ENCODE measurements at places on chromosomes 1 and 21.
A peak's percentile ranks its signal among the peaks of the same experiment; 100 is the strongest.

- no peak for DNase-seq
Measured at GRCh38 chr1:87186346-87186745, 142.3 kb upstream of the LMO4 start.

DNA sequence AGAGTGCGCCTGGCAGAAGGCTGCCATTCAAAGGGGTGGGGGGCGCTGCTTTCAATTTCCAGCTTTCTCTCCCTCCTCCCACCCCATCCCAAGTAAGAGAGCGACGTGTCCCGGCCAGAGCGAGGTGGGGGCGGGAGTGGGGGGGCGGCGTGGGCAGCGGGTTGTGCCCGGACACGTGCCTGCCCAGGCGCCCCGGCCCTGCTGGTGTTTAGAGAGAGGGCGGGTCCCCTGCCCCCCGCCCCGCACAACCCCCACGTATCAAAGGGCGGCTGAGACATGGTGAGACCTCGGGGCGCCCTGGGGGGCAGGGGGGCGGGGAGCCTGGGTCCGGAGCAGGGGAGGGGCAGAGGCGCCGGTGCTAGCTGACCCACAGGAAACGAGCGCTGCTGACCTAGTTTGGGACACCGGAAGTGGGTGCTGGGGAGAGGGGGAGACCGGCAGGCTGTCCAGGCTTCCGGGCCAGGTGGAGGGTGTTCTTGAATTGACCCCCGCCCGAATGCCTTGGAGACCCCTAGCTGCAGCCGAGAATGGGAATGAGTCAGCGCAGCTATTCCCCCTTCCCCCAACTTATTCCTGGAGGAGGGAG lies 1.3 kb downstream of the ZBTB7B start:
- no peak for DNase-seq

DNA sequence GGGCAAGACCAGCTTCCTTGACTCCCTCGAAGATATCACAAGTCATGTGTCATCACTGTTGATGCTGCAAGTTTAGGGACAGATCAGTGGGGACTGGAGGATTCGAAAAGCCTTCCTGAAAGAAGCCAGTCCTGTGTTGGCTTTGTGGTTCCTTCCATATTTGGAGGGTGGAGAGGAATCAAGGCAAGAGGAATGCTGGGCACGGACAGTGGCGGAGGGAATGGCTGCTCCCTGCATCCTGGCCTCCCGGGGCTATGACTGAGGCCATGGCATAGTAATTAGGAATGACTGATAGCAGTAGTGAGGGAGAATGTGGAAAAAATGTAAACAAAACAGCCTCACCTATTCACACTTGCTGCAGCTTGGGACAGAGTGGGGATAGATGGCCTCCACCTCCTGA lies 36.4 kb downstream of the VANGL1 start:
- DNase-seq, result no peak

GRCh38 chr1:2312515-2313301 lies 78.6 kb downstream of the MORN1 start:
- DNase-seq, result no peak

DNA sequence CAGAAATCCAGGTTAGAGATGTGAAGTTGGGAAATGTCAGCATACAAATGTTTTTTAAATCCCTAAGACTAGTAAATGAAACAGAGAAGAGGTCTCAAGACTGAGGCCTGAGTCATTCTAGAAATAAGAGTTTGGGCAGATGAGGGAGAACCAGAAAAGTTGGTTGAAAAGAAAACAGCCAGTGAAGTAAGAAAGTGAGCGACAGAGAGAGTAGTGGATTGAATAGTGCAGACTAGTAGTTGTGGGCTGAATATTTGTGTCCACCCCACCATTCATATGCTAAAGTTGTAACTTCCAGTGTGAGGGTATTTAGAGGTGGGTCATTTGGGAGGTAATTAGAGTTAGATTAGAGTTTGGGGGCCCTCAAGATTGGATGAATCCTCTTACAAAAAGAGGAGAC lies 889.2 kb downstream of the TTLL7 start:
- DNase-seq, result no peak

DNA sequence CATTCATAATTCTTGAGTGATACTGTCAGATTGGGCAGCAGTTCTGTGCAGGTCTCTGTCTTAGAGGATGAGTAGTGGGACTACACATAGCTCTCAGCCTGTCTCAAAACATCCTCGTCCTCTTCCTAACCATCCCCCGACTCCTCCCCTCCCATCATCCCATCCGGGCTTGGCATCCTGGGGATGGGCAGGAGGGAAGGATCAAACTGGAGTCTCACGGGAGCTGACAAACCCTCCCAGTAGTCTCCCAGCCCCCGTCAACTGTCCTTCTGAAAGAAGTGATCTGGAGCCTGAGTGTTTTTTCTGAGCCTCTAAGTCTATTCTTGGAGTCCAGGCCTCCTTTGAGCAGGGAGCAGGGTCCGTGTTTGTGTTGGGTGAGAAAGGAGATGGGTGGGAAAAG lies 102.0 kb downstream of the PAX7 start:
- no peak for DNase-seq

- no peak for DNase-seq
Measured at GRCh38 chr21:46151261-46151988, 4.0 kb downstream of the FTCD start.

DNA sequence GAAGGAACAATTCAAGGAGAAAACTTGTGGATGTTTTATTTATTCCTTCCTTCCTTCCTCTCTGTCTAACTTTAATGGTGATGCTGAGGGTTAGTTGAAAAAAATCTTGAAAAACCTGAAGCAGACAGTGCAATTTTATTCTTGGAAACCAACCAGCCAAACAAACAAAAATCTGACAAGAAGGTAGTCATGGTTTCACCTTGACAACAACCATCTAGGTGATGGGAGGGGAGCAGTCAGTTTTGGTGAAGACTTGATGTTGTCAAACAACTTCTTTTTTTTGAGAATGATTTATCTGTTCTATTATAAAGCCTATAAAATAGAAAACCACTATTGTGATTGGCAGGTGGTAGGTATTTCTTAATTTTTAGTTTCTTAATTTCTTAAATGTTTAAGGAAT lies 92.4 kb upstream of the GPR88 start:
- DNase-seq, result no peak

GRCh38 chr1:145983960-145984830 lies 12.2 kb downstream of the TXNIP start:
- DNase-seq, result no peak

- DNase-seq, result no peak
Measured at GRCh38 chr1:156957634-156958033, 37.2 kb downstream of the LRRC71 start.

- no peak for DNase-seq
Measured at GRCh38 chr21:27265949-27266348, 299.1 kb upstream of the ADAMTS5 start.

DNA sequence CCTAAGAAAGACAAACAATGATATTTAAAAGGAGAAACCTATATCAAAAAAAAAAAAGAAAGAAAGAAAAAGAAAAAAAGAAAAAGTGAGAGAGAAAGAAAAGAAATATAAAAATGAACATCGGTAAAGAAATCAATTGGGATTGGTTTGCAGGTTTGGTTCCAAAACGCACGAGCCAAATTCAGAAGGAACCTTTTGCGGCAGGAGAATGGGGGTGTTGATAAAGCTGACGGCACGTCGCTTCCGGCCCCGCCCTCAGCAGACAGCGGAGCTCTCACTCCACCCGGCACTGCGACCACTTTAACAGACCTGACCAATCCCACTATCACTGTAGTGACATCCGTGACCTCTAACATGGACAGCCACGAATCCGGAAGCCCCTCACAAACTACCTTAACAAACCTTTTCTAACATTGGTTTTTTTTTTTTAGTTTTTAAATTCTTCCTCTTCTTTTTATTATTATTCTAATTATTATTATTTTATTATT lies 11.7 kb downstream of the LHX9 start:
- DNase-seq, result no peak

DNA sequence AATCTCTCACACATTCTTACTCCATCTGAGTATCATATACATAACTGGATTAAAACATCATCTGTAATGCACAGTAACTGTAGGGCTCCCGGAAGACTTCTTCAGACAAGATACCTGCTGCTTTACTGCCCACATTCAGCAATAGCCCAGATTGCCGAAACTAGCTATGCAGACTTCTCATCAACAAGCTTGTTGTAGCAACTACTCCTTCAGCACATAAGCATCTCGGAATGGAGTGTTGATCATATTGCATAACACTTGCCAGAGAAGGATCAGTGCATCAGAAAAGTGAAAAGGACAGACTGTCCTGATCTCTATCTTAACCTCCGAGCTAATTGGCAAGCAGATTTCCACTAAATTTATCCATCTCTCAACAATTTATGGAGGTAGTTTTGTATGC lies 354.6 kb upstream of the C1orf87 start:
- DNase-seq, result no peak

DNA sequence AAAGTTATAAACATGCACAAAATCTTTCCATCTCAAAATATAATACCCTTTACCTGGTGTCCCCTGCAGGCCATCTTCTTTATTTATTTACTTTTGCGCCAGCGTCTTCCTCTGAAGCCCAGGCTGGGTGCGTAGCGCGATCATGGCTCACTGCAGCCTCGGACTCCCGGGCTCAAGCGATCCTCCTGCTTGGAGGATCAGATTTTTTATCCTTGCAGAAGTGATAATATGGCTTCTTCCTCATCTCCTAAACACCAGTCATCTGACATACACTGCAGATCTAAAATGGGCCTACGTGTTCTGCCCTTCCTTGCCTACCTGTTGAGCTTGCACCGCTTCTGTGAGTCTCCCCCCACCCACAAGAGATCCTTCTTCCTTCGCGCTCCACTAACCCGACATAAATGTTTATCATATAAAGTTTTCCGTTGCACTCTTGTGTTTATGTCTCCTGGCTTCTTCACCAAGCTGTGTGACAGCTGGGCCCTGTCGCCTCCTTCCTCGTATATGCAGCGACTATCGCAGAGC lies 506 bp upstream of the SRP9 start:
- DNase-seq, result no peak

- DNase-seq, result no peak
Measured at GRCh38 chr1:95076034-95076433, 3.3 kb upstream of the ALG14 start.

- no peak for DNase-seq
Measured at GRCh38 chr1:247459507-247459906, 1.6 kb upstream of the OR2B11 start.

GRCh38 chr21:16159213-16159970 lies 429.6 kb downstream of the USP25 start:
- no peak for DNase-seq

GRCh38 chr1:2984399-2985061 lies 36.7 kb upstream of the ACTRT2 start:
- DNase-seq, result no peak

GRCh38 chr1:18542351-18542750 lies 61.6 kb downstream of the KLHDC7A start:
- no peak for DNase-seq

- DNase-seq, result no peak
Measured at GRCh38 chr1:178243119-178243518, 149.2 kb downstream of the RASAL2 start.

- DNase-seq, result no peak
Measured at GRCh38 chr1:107727866-107728265, 237.1 kb downstream of the VAV3 start.

- DNase-seq, result no peak
Measured at GRCh38 chr1:67556297-67556900, 126.2 kb upstream of the SERBP1 start.

DNA sequence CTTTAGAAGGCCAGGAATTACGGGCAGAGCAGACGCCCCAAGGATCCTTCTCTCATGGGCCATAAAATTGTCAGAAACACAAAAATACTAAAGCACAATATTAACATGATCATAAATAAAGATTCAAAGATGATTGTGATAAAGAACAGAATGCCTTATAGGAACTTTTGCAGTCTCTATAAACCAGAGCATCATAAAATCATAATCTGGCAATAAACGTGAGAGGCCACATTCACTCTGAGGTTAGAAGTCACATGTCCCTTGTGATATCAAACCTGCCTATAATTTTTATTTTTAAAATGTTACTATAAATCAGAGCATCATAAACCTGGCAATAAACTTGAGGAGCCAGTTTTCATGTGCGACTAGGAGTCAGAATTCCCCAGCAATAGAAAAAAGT lies 100.5 kb downstream of the ZBTB18 start:
- DNase-seq, result no peak

DNA sequence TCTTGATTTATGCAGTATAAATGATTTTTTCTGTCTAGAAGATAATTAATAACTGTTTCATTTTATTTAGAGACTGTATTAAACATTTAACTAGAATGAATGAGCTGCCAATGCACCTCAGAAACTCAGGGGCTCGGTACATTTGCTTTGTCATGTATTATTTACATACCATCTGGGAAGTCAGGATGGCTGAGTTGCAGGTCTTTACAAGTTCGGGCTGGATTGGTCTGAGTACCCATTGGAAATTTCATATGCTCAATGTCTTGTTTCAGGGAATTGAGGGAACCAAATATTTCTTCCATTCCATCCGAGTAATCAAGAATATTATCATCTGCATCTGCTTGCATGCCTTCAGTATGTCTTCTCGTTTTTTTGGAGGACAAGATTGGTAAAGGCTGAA lies 221.7 kb downstream of the COL11A1 start:
- no peak for DNase-seq

GRCh38 chr1:160006312-160006940 lies 25.4 kb downstream of the PIGM start:
- peak; percentile 51 for DNase-seq

DNA sequence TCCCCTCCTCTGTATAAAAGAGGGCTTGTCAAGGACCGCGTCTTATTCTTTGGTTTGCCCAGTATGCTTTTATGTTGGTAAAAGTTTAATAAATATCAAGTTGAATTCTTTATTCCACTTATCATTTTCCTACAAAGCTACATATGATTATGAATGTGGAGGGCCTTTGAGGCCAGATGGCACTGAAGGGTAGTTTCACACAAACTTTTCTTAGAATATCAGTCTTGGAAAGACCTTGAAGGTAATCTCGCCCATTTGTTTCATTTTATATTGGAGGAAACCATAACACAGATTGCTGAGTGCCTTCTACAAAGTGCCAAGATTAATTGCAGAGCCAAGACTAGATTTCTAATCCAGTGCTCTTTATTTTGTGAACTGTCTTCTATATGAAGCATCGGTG lies 5.8 kb upstream of the FUBP1 start:
- DNase-seq, result no peak
